Stimulated activated CD8-positive, alpha-beta memory T cell treated with anti-CD3 and anti-CD28 coated beads, Interleukin-2, amount 100 ng/mL, for 1 hour (primary cell): ENCODE measurements at places on chromosomes 4 and X.

DNA sequence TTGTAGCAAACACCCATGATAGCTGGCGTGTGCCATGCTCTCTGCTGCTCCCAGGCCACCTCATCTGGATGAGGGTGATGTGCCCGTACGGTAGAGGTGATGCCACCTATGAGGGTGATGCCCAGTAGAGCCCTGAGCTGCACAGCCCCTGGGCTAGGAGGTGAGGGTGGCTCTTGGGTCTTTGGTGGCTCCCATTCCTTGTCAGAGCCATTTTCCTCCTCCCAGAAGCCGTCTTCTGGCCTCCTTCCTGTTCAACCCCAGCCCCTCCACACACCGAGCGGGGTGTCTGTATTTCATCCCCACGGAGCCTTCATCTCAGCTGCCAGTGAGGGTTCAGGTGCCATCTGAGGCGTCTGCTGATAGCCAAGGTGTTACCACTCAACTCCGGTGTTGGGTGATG, 12.0 kb upstream of the TNIP2 start:
- no peak for DNase-seq

DNA sequence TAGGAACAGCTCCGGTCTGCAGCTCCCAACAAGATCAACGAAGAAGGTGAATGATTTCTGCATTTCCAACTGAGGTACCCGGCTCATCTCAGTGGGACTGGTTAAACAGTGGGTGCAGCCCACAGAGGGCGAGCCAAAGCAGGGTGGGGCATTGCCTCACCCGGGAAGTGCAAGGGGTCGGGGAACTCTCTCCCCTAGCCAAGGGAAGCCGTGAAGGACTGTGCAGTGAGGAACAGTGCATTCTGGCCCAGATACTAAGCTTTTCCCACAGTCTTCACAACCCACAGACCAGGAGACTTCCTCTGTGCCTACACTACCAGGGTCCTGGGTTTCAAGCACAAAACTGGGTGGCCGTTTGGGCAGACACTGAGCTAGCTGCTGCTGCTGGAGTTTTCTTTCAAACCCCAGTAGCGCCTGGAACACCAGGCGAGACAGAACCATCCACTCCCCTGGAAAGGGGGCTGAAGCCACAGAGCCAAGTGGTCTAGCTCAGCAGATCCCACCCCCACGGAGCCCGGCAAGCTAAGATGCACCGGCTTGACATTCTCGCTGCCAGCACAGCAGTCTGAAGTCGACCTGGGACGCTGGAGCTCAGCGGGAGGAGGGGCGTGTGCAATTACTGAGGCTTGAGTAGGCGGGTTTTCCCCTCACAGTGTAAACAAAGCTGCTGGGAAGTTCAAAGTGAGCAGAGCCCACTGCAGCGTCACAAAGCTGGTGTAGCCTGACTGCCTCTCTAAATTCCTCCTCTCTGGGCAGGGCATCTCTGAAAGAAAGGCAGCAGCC, 84.6 kb downstream of the THOC2 start:
- DNase-seq: no peak

DNA sequence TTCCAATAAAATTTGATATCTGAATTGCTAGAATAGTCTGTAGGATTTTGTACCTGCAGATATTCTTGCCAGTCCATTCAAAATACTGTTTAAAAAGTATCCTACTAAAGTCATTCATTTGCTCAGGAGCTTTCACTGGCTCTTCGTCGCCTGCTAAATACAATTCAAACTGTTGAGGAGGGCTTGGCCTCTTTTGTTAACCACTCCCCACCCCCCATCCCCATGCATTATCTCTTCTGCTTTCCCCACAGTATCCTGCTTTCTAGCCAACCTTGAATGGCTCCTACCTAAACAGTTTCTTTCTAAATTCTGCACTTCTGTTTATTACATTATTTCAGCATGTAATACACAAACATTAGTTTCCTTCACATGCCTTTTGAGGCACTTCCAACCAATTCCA, 230.8 kb downstream of the CPE start:
- no peak for DNase-seq

DNA sequence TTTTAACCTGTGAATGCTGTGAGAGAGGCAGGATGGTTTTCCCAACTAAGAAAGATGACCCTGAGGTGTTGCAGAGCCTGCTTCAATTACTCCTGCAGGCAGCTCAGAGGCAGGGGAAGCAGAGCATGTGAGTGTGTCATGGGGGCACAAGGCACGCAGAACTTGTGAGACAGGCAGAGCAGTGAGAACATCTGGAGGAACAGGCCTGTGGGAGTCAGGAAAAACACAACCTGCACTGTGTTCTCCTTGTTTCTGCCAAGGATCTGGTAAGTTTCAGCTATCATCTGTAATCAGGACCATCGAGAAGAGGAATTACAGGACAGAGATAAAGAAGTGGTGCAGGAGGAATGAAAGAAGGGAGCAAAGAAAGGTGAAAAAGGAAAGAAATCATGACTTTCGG, 741.8 kb upstream of the INTU start:
- DNase-seq: no peak

DNA sequence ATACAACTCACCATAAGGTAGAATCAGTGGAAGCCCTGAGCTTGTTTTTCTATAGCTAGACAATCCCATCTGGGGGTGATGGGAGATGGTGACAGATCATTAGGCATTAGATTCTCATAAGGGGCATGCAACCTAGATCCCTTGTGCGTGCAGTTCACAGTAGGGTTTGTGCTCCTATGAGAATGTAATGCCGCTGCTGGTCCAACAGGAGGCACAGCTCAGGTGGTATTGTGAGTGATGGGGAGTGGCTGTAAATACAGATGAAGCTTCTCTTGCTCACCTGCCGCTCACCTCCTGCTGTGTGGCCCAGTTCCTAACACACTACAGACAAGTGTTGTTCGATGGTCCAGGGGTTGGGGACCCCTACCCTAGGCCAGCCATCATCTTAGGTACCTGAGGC, 5.9 kb upstream of the GATB start:
- DNase-seq: no peak

GRCh38 chrX:113514906-113515305, 674.3 kb upstream of the AMOT start:
- DNase-seq: no peak

DNA sequence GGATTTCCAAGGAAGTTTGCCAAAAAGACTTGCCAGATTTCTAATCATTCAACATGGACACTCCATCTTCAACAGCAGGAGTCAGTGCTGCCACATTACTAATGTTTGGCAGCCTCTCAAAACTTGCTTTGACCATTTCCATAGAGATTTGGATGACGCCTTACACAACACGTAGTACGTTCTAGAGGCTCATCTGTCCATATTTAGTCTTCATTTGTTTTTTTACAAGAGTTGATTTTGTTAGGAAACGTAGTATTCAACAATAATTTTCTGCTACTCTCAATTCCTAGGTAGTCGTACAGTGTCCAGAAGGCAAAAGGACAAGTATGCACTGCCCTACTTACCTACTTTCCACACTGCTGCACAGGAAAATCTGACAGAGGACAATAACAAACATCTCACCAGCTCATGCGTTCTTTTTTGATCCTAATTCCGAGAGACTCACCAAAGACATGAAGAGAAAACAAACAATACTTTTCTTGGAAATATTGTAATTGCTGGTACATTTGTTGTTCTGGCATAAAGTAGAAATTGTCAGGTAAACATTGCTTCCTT, 117.3 kb downstream of the SNCA start:
- no peak for DNase-seq

DNA sequence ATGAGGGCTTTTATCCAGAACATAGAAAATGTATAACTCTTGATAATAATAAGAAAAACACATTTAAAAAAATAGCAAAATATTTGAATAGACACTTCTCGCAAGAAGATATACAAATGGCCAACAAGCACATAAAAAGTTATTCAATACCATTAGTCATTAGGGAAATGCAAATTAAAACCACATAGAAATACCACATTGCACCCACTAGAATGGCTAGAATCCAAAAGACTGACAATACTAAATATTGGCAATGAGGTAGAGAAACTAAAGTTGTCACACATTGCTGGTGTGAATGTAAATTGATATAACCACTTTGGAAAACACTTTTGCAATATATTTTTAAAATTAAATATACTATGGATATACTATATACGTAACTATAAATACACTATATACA, 754.3 kb upstream of the MAGEB2 start:
- no peak for DNase-seq

DNA sequence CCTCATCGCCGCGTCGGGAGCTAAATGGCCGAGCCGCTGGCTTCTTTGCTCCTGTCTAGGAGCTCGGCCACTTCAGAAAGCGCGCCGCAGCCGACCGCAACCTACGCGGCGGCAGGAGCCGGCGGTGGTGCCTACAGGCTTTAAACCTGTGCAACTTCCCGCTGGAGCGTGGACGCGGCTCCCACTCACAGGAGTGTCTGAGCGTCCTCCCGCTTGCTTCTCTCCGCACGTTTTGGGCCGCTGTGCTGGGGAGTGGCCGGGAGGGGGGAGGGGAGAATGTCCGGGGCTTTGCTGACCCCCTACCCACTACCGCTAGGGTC, 1.0 kb downstream of the NHSL2 start:
- no peak for DNase-seq

DNA sequence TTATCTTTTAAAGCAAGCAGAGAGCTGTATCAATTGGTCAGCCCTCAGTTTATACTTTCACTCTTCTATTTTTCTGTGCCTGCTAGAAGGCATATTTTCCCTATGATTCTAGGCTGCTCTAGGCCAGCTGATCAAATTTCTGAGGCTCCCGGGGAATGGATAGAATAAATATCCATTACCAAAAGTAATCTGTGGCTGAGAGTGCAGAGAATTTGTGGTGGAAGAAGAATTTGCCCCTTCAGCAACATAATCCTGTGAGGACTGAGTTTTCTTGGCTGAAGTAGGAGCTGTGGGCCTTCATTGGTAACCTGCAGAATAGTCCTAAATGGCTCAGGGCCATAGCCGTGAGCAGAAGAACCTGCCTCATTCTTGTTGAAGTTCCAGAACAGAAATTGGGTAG, 314.6 kb upstream of the CASK start:
- DNase-seq: no peak

- no peak for DNase-seq
Observed at GRCh38 chr4:186910385-186910784, 186.7 kb upstream of the FAT1 start.

GRCh38 chrX:460823-461640, 74.3 kb upstream of the PPP2R3B start:
- no peak for DNase-seq

GRCh38 chrX:46814966-46815365, 21.9 kb upstream of the RP2 start:
- no peak for DNase-seq

DNA sequence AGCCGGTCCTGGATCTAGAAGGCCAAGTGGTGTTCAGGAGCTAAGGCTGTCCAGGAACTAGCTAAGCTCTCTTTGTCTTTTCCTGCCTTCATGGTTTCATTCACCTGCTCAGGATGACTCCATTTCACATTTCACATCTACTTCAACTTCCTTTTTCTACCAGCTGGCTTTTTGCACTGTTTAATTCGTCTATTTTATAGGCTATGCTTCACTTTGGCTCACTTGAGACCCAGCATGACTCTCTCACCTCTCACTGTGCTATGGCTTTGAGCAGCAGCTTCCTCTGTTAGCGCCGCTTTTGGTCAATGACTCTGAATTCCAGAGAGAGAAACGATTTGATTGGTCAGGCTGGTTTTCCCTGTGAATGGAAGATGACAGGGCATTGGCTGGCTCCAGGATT, 213.5 kb upstream of the CLNK start:
- DNase-seq: no peak

- DNase-seq: no peak
Observed at GRCh38 chrX:68942104-68942503, 113.3 kb downstream of the EFNB1 start.

- DNase-seq: no peak
Observed at GRCh38 chr4:67700116-67700737, 728 bp downstream of the UBA6 start.

GRCh38 chr4:128470492-128471053, 183.0 kb upstream of the PGRMC2 start:
- DNase-seq: no peak

DNA sequence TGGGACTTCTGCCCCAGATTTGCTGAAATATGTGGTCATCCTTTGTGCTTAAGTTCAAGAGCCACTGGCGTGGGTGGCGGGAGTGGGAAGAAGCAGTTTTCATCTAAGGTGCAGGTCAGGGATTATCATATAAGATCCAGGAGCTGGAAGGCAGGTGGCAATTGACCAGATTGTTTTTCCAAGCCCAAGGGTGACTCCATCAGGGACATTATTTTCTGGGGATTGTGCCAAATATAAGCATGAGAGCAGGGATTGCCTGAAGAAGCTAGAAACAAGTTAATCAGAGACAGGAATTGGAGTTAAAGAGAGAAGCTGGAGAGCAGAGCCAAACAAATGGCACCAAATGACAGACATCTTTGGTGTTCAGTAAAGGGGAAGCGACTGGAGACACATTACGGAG, 19.4 kb upstream of the SEL1L3 start:
- DNase-seq: no peak

DNA sequence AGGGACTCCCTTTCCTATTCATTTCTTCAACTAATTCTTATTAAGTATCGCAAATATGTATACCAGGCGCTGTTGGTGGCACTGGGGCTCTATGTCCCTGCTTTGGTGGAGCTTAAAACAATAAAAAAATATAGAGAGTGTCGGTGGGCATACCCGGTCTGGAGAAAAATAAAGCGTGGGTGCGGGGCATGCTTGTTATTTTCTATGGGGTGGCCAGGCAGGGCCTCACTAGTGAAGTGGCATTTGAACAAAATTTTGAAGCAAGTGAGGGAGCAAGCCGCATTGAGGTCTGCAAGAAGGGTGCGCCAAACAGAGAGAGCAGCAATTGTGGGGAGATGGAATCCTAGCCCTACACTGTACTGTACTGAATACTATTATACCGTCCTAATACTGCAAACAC, 565 bp upstream of the IDS start:
- no peak for DNase-seq

GRCh38 chr4:48261281-48261680, 8.4 kb downstream of the TEC start:
- no peak for DNase-seq

DNA sequence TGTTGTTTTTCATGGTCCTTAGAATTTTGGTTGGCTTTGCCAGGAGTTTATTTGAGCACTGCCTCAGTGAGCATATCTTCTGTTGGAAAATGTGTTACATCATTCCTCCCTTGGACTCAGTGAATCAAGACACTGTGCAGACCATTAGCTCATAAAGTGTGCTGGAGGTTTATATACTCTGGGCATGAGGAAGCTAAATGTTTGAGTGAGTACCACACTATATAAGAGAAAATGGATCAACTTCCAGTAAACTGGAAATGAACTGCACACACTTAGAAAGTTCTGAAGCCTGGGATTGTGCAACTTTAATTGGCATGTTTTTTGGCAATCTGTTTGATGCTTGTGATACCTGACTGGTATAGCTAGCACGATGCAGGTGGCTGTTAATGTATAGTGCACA, 75.9 kb downstream of the LIMCH1 start:
- DNase-seq: no peak

DNA sequence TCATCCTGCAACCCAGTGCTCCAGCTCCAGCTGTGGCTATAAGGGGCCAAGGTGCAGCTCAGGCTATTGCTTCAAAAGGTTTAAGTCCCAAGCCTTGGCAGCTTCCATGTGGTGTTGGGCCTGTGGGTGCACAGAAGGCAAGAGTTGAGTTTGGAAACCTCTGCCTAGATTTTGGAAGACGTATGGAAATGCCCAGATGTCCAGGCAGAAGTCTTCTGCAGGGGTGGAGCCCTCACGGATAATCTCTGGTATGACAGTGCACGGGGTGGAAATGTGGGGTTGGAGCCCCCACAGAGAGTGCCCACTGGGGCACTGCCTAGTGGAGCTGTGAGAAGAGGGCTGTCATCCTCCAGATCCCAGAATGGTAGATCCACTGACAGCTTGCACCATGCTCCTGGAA, 44.5 kb downstream of the CYTL1 start:
- no peak for DNase-seq

GRCh38 chr4:56077676-56078075, 128.9 kb downstream of the CEP135 start:
- DNase-seq: no peak

- DNase-seq: no peak
Observed at GRCh38 chrX:143231492-143231891, 205.8 kb downstream of the SPANXN4 start.
